ENCODE measurements at places on chromosomes 7 and 10. TPM values are rescaled to one million over a fixed set of nuclear protein-coding genes. Genes with fewer than 3 reads are reported as not detected.

The PRPS1L1 gene
- not detected for total RNA-seq

The PRLHR gene
- total RNA-seq, result not detected

The ZNF273 gene
- 2.1 TPM for total RNA-seq

The HOXA1 gene
- 0.50 TPM for total RNA-seq

The HOXA5 gene
- total RNA-seq, result 22.1 TPM

The UFSP1 gene
- total RNA-seq, result 4.0 TPM

The AMPH gene
- total RNA-seq, result 3.6 TPM

The RBM20 gene
- total RNA-seq, result under 0.01 TPM

The TEX47 gene
- total RNA-seq, result not detected

The NUTM2E gene
- under 0.01 TPM for total RNA-seq

The OPALIN gene
- total RNA-seq, result not detected

The MPP7 gene
- total RNA-seq, result 0.99 TPM

The PAX4 gene
- not detected for total RNA-seq
